Activated CD4-positive, alpha-beta T cell treated with anti-CD3 and anti-CD28 coated beads, Interleukin-2, amount 10 ng/mL, durations not matched to agents 24 days and 14 days (primary cell): ENCODE measurements at places on chromosomes 3 and 15. TPM values are rescaled to one million over a fixed set of nuclear protein-coding genes. Genes with fewer than 3 reads are reported as not detected.

DNA sequence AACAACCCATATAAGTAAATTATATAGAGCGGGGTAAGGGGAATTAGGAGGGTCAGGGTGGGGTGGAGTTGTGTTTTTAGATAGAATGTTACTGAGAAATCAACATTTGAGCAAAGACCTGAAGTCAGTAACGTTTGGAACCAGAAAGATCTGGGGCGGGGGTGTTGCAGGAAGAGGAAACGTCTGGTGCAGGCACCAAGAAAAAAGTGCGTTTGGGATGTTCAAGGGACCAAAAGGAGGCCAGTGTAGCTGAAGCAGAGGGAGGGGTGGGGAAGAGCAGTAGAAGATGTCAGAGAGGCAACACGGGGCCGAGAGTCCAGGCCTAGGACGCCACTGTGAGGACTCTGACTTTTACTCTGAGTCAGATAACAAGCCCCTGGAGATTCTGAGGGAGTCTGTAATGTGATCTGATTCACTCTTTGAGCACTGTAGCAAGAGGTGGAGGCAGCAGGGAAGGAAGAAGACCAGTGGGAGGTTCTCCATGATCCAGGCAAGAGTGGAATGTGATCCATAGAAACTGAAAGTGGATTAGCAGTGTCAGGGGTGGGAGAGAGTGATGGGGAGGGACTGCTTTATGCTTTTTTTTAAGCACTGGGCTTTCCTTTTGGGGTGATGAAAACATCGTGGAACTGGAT, 179.3 kb upstream of the CHRM5 start:
- DNase-seq = no peak

C3orf22 gene
- not detected in 2 replicates for total RNA-seq

- no peak for DNase-seq
These were observed 25.5 kb upstream of the CP start for GRCh38 chr3:149247008-149247710.

DNA sequence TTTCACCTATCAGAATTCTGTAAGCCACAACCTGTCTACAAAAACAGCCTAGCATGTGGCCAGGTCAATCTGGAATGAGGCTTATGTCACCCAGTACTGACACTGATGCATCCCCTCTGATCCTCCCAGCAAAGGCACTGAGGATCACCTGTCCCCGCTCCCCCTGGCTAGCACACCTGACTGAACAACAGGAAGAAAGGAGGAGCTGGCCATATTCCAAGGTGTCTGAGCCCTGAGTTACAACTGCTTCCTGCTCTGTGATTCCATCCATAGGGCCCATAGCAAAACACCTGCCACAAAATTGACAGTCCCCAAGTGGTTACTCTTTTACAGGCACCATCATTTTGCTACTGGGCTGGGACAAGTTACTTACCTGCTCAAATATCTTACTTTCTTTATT, 555.5 kb upstream of the CFAP20DC start:
- DNase-seq = no peak

CFAP100 gene
- not detected in 2 replicates for total RNA-seq

DNA sequence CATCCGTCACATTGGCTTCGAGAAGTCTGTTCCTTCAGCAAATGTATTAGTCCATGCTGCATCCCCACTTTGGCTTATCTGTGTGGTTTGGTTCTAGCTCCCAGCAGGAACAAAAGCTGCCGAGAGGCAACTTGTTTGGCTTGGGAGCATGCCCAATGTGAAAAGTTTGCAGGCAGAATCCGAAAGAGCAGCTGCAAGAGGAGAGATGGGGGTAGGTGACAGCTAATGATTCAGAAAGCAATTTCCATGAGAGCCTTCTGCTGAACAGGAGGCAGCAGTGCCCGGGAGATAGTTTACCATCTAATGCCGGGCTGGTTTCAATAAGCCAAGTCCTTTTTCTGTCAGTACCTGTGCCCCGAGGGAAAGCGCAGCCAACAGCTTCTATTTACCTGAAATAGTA, 60.2 kb downstream of the GRM7 start:
- no peak for DNase-seq

ZSCAN2 gene
- total RNA-seq = 6.8 TPM in 2 replicates

KNL1 gene
- 25.3 and 25.6 TPM in 2 replicates for total RNA-seq

ANKDD1A gene
- total RNA-seq = 1.4 and 1.8 TPM in 2 replicates

IQCF5 gene
- total RNA-seq = not detected in 2 replicates

DET1 gene
- 2.1 and 2.8 TPM in 2 replicates for total RNA-seq

- DNase-seq = no peak
These were observed 921.0 kb upstream of the ROBO1 start for GRCh38 chr3:80688814-80689213.

DNA sequence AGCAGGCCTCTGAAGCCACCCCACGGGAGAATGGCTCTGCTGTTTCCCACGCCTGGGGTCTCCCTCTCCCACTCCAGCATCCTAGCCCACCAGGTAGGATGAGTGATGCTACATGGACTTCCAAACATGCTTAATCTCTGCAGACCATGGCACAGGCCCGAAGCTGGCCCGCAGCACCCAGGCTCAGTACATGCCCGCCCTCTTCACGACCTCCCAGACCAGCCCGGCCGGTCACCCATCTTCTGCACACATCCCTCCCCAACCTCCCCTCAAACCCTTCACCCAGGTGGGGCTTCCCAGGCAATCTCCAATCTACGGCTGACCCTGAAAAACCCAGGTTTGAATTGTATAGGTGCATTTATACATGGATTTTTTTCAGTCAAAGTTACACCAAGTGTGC, 264.0 kb downstream of the TJP1 start:
- DNase-seq = no peak

ERC2 gene
- total RNA-seq = 0.19 TPM in 1 of 2 replicates, not detected in the other

DNA sequence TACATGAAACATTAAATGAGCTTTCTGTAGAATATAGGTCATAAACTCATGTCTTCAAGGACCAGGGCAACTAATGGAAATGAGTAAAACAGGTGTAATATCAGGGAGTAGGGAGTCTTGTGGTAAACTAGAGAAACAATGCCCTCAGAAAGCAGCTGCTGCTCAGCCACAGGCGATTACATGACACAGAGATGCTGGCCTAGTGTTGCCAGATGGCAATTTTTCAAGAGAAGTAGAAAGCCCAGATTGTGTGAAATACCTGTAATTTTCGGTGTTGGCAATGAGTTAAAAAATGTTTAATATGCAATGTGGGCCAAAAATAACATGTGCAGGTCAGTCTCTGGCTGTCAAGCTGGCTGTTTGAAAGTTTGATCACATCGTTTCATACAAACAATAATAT, 23.4 kb downstream of the NCEH1 start:
- no peak for DNase-seq

- DNase-seq = no peak
These were observed 596 bp downstream of the COL7A1 start for GRCh38 chr3:48594417-48595049.

GOLGA6D gene
- total RNA-seq = not detected in 2 replicates

- DNase-seq = no peak
These were observed 59.3 kb upstream of the OSTN start for GRCh38 chr3:191139736-191140135.

CCDC191 gene
- 0.66 and 1.7 TPM in 2 replicates for total RNA-seq

DNA sequence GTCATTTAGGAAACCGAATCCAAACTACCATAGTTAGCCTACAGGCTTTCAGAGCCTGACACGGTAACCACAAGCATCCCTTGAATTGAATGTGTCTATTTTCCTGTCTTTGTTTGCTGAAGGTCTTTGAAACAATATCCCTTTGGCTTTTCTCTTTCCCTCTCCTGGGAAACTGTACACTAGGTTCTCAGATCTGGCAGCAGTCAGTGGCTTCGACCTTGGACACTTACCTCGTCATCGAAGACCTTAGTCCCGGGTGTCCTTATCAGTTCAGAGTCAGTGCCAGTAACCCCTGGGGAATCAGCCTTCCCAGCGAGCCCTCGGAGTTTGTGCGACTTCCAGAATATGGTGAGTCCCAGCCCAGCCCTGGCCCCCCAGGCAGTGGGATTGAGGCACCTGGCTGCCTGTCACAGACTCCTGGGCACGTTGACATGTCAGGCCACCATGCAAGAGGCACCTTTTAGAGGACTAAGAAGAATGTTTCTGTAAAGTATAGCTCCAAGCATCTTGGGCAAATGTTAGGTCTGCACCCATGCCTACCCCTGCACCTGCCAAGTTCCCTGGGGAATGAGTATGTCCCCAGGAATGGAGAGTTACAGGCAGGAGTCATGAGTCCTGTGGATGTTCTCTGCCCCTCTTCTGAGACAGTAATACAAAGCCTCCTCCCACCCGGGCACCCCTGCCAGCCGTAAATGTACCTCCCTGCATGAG, 30.4 kb upstream of the UMPS start:
- DNase-seq = no peak

- DNase-seq = no peak
These were observed 38.8 kb upstream of the IQSEC1 start for GRCh38 chr3:13111873-13112520.

GRCh38 chr3:188974856-188975599, 196.7 kb upstream of the TPRG1 start:
- no peak for DNase-seq

TTBK2 gene
- total RNA-seq = 10.2 and 11.3 TPM in 2 replicates
